Esophagus muscularis mucosa (tissue), 4 donors: ENCODE measurements at places on chromosomes 11 and 22. TPM values are rescaled to one million over a fixed set of nuclear protein-coding genes. Genes with fewer than 3 reads are reported as not detected.

DNA sequence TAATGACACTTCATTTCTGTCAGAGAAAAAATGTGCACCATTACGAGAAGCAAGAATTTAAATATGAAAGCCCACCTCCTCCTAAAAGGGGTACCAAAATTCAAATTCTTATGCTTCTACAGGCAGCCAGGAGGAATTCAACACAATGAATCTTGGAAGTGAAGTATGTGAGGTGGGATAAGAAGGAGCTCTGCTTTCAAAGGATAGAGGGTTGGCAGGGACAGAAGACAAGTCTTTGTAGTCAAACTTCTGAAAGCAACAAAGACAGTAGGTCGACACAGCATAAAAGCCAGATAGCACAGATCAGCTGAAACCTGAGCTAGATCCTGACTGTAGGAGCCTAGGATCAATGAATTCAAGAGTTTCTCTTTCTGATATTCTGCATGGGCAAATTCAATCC, 17.4 kb downstream of the NARS2 start:
- peaks cover 14% of the 10 kb centered on the region for H3K4me1 ChIP-seq
- DNase-seq, result no peak
- H3K4me3 ChIP-seq, result no peak overlapping the region
- no peaks in the 10 kb centered on the region for H3K27me3 ChIP-seq

Gene APOL4
- 0.19 TPM for total RNA-seq

Gene BTBD18
- total RNA-seq, result not detected

GRCh38 chr11:1308743-1309497, 512 bp downstream of the TOLLIP start:
- no peak for DNase-seq
- H3K27ac ChIP-seq, result peak overlapping the region; percentile 94
- no peaks in the 10 kb centered on the region for H3K27me3 ChIP-seq
- H3K36me3 ChIP-seq, result peaks cover 5% of the 10 kb centered on the region

- peaks cover 10% of the 10 kb centered on the region for H3K4me1 ChIP-seq
- no peak for DNase-seq
- peaks cover 8% of the 10 kb centered on the region for H3K27me3 ChIP-seq
- no peak overlapping the region for H3K27ac ChIP-seq
Observed at GRCh38 chr22:42277988-42278776, 7.7 kb upstream of the TCF20 start.

DNA sequence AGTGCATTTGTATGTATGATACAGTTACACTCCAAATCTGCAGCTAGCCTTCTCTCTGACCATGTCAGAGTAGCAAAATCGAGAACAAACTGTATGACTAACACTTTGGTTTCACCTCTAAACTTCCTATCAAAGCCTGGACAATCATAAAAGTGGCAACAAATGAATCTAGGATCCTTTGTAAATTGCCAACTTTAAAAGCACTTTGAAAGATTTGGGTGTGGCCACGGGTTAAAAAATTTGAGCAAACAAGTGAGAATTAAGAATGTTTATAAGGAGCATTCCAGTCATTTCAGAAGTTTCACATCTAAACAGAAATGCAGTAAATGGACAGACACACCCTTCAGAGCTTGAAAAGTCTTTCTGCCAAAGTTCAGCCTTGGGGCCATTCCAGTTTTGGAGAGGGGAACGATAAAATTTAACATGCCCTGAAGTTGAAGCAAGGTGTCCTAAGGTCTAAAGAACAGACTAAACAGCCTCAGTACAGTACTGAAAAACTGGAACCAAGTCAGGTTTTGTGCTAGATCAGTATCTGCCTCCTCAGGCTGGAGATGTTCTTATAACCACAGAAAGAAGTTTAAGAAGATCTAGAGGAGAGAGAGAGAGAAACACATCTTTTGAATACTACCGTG, 181.9 kb upstream of the BDNF start:
- H3K27me3 ChIP-seq, result no peaks in the 10 kb centered on the region
- H3K4me1 ChIP-seq, result no peaks in the 10 kb centered on the region
- no peak overlapping the region for H3K27ac ChIP-seq
- no peak overlapping the region for H3K4me3 ChIP-seq
- H3K36me3 ChIP-seq, result no peaks in the 10 kb centered on the region

Gene FOLR3
- total RNA-seq, result 0.50 TPM

Gene SAA1
- total RNA-seq, result 0.75 TPM

DNA sequence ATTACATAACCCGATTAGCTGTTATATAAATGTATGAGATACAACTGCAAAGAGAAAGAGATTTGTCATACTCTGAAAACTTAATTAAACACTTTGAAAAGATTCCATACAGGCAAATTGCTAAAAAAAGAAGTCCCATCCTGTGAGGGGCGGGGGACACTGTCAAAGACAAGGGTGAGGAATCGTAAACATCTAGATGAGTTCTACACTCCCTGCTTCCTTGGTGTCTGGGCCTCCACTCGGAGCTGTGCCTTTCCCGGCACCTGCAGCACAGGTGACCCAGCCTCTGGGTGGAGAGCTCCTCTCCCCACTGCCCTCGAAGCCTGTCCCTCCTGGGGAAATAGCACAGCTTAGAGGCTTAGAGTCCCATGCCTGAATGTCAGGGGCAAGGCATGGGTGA, 69.2 kb upstream of the CRYBB3 start:
- no peak for DNase-seq
- no peaks in the 10 kb centered on the region for H3K27me3 ChIP-seq
- peak overlapping the region; percentile 41 for H3K27ac ChIP-seq
- H3K4me3 ChIP-seq, result no peak overlapping the region
- peaks cover 91% of the 10 kb centered on the region for H3K4me1 ChIP-seq
- H3K36me3 ChIP-seq, result no peaks in the 10 kb centered on the region

GRCh38 chr22:25557218-25557617, 7.3 kb upstream of the GRK3 start:
- H3K4me3 ChIP-seq, result no peak overlapping the region
- H3K36me3 ChIP-seq, result no peaks in the 10 kb centered on the region
- no peaks in the 10 kb centered on the region for H3K27me3 ChIP-seq
- H3K27ac ChIP-seq, result no peak overlapping the region
- DNase-seq, result no peak
